Breast epithelium (tissue), 4 donors: ENCODE measurements at places on chromosomes 12 and 14. TPM values are rescaled to one million over a fixed set of nuclear protein-coding genes. Genes with fewer than 3 reads are reported as not detected.

The DIO3 gene
- total RNA-seq = 1.3 TPM

DNA sequence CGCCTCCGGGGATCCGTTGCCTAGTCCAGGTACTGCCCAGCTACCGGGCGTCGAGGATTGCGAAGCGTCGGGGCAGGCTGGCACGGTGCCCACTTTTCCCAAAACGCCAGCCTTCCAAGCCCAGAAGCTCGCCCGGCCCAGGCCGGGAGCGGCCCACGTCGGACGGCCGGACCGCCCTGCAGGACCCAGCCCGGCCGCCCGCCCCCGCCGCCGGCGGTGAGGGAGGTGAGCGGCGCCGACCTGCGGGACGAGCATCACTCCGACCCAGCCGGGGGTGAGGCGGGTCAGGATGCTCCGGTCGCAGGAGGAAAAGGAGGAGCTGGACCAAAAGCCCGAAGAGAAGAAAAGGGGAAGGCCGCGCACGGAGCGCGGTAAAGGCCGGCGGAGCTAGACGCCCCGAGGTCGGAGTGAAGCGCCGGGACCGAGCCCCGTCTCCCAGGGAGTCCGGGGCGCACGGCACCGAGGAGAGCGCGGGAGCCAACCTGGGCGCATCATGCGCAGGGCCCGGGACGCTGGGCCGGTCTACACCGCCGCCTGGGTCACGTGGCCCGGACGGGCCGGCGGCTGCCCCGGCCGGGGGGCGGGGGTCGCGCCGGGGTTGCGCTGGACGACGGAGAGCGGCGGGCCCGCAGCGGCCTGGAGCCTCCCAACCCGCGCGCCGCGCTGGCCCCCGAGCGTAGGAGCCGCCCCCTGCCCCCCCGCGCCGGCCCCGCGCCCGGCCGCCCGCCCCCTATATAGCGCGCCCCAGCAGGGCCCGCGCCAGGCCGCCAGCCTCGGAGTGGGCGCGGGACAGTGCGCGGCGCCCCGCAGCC lies at the start of gene AQP5:
Gene AQP5 (plus strand): TSS at position 762 of the 812 bp plus-strand sequence. CDS start 146 bp downstream, outside the sequence.
- DNase-seq = no peak

DNA sequence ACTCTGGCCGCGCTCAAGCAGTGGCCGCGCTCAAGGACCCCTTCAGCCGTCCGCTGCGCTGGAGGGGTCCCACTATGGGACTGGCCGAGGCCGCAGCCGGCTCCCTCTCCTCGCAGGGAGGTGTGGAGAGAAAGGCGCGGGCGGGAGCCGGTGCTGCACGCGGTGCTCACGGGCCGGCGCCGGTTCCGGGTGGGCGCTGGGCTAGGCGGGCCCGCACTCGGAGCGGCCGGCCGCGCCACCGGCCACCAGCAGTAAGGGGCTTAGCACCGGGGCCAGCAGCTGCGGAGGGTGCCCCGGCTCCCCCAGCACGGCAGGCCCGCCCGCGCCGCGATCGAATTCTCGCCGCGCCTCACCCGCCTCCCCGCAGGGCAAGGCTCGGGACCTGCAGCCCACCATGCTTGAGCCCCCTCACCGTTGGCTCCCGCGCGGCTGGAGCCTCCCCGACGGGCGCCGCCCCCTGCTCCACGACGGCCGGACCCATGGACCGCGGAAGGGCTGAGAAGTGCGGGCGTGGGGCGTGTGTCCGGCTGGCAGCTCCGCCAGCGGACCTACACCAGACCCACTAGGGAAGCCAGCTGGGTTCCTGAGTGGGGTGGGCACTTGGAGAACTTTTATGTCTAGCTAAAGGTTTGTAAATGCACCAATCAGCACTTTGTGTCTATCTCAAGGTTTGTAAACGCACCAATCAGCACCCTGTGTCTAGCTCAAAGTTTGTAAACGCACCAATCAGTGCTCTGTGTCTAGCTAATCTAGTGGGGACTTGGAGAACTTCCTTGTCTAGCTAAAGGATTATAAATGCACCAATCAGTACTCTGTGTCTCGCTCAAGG lies 49.5 kb downstream of the KLHL28 start:
- no peak for DNase-seq

The LALBA gene
- not detected for total RNA-seq

- no peak for DNase-seq
These were observed 1.9 kb upstream of the ITGB7 start for GRCh38 chr12:53208877-53209463.

The TAS2R31 gene
- 8.2 TPM for total RNA-seq

- DNase-seq = no peak
These were observed 232.1 kb downstream of the NAV3 start for GRCh38 chr12:78062786-78063185.

The DNAH10 gene
- total RNA-seq = 0.44 TPM

The CCDC197 gene
- total RNA-seq = not detected

DNA sequence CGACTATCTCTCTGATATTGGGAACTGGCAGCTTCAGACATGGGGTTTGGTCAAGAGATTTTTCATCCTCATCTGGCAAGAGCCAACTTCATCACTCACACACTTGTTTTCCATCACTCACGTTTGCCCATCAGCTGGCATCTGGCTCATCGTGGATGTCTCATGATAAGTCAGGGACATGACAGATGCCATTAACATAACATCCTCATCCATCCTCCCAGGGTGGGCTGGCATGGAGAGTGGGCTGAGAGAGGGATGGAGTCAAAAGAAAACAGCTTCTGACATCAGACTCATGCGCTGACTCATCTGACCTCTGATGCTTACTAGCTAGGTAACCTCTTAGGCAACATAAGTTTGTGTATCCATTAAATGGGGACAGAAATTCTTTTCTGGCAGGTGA lies 1.8 kb upstream of the VSX2 start:
- no peak for DNase-seq

DNA sequence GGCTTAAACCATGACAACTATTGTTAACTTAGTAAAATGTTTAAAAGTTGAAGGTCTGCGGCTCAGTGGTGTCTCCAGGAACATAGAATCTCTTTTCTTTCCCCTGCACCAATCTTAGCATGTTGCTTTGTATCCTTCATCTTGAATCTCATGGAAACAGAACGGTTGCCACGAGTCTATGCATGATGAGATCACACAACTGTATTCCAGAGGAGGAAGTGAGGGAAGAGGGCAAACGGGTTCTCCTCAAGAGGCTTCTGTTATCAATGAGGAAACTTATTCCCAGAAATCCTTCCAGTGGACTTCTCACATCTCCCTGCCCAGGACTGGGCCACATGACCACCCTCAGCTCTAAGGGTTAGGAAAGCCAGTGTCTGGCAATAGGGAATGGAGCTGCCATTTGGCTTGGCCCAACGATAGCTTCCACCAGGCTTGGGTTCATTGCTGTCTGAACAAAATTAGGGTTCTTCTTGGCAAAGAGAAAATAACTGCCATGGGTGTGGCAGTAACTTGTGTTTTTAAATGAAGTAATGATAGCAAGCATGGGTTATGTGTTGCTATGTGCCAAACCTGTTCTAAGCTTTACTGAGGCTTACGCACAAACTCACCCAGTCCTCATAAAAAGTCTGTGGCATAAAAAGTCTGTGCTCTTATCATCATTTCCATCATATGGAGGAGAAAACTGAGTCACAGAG lies 17.4 kb downstream of the PLXNC1 start:
- no peak for DNase-seq

The IFI27 gene
- total RNA-seq = 101 TPM

The RNASE13 gene
- total RNA-seq = not detected

DNA sequence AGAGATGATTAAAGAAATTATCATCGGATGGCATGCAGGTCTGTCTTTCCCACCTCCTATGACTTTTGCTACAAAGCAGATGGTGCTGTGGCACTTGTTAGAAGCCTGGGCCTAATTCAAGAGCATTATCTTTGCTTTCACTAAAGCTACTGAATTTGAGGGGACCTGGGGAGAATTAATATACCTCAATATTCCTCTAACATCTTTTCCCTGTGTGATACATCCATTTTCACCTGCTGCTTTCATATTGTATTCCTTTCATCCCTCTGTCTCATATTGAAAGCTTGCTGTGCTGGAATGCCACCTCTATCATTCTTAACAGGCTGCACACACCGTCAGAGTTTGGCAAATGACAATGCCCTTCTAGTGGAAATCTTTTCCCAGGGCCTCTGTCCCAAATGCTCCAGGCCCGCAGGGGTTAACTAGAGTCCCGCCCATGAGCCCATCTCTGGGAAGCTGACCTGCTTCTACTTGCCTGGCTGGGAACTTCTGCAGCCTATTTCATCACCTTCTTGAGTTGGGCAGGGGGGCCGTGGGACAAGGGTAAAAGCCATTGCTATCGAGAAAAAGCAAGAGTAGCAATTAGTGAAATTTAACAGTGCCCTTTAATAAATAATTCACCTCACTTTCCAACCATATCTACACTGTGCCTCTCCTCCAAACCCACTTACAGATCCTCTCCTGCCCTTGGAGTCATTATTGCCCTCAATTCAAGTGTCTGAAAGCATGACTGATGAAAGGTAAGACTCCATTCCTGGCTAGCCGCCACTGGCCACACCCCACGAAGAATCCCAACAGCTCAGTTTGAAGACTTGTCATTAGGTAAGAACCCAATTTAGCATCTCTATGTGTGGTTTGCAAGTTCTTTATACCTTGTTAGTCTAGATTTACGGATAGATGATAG lies 126.7 kb upstream of the BTG1 start:
- DNase-seq = no peak

- DNase-seq = no peak
These were observed 248.0 kb upstream of the FLRT2 start for GRCh38 chr14:85281921-85282320.

DNA sequence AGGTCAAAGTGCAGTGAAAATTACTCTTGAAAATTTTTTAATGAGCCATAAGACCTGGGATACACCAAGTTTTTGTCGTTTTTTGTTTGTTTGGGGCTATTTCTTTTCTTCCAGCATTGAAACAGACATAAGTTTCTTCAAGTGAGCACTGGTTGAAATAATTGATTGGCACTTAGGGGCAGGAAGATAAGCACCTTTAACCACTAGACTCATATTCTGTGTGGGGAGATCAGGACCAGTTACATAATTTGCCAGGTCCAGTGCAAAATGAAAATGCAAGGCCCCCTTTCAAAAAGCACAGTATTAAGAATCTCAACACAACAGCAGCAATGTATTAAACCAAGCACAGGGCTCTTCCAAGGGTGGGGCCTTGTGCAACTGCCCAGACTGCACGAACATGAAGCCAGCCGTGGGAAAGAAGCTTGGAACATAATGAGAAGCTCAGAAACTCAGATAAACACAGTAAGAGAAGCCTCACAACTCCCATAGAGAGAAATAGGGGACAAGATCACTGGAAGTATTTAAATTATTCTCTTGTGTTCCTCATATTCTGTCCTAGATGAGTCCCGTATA lies 3.2 kb upstream of the TCP11L2 start:
- no peak for DNase-seq

The SPIC gene
- total RNA-seq = not detected

The SMOC1 gene
- total RNA-seq = 2.9 TPM

The LBHD2 gene
- not detected for total RNA-seq

The CMKLR1 gene
- 30.2 TPM for total RNA-seq

The NEUROD4 gene
- not detected for total RNA-seq

DNA sequence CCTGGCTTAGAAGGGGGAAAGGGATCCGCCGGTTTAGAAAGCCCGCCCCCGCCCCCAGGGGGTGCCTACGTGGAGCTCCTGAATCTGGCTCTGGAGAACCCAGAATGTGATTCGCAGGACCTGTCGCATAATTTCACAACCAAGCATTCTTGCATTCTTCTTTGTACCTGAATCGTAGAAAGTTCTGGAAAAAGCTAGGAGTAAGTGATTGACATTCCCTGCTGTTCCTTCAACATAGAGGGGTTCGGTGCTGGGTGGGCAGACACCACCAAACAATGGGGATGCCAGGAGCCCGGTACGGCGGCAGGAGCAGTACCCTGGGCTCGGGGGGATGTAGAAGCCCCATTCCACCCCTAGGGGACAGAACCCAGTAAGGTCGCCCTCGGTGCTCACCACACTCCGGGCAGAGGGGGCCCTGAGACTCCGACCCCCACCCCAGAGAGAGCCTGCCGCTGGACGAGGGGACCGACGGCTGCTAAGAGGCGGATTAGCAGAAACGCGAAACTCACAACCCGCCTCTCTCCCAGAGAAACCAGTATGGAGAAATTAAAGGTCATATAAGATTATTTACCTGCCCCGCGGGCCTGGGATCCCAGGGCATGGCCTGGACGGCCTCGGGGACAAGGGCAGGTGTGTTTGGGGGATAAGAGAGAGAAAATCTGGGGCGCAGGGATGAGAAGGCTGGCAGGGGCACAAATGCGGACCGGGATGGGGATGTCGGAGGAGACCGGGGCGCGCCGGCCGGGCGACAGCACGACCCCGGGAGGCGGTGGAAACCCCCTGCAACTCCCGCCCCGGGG lies 520 bp downstream of the CSRP2 start:
- no peak for DNase-seq

DNA sequence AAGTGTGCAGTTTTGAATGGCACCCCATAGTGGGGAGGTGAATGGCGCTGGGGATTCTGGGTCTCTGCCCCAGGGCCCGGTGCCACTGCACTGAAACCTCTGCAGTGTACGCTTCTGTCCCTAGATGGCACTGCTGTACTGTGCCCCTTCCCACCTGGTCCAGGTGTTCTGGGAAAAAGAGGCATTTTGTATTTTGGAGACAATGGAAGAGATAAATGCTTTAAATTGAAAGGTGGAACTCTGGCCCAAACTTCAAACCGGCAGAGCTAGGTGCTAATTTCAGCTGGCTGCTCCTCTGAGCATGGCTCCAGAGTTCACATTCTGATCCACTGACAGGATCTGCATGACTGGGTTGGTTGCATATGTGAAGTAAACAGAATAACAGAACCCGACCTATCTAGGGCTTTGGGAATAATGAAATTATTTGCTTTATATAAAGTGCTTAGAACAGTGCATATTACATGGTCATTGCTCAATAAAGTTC lies 52.2 kb downstream of the KRT80 start:
- DNase-seq = peak; percentile 60

The TCTN2 gene
- 22.2 TPM for total RNA-seq

The RBP5 gene
- 1.1 TPM for total RNA-seq

DNA sequence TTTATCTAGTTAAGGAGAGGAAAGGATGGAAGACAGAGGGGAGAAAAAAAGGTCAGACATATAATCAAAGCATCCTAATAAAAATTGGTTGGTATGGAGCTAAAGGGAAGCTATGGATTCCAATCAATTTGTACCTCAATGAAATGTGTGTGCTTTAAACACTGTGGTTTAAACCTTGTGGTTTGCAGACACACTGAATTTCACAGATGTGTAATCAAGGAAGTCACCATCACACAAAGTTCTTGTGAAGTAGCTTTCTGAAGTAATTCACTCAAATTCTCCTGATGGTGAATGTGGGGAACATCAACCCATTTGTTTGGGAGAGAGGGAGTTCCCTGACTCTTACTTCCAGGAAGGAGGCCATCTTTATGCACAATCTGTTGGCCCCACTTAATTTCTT lies 243.3 kb upstream of the KRR1 start:
- DNase-seq = no peak

GRCh38 chr12:14647028-14647750 lies 49.2 kb downstream of the GUCY2C start:
- no peak for DNase-seq

The JPH4 gene
- 0.96 TPM for total RNA-seq
